Ureter (tissue), 1 donor: ENCODE measurements at places on chromosomes 12 and 14.

GRCh38 chr12:91178781-91179180 lies 3.8 kb downstream of the DCN start:
- no peak for DNase-seq

- DNase-seq: no peak
Measured at GRCh38 chr12:70659077-70659606, 21.9 kb upstream of the PTPRB start.

DNA sequence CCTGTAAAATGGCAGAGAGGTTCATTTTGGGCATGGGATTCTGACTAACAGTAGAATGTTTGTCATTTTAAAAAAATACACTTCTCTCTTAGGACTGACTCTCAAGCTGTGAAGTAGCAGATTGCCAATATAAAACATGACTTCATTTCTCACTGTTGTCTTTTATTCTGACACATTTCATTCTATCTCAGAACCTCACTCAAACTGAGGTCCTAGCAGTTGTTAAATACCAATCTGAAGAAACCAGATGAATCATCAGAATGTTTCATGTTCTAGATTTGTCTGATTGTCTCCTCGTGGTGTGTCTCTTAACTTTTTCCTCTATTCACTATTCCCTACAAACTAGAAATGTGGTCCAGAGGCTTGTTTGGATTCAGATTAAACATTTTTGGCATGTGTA lies 276.5 kb upstream of the NPAS3 start:
- DNase-seq: no peak

DNA sequence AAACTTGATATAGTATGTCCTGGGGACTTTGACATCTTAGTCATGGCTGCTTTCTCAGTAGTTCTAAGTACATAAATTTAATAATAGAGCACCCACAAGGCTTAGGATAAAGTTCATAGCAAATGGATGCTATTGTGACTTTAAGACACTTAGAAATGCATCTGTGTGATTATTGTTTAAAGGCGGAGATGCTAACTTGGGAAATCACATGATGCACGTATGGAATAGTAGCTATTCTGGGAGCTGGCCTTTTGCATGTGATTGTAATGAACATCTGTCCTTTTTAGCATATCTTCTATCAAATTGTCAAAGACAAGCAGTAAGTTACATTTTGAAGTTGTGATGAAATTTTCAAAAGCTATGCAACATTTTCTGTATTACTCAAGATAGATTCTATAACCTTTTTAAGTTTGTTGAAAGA lies 46.7 kb upstream of the ATP2A2 start:
- DNase-seq: no peak

DNA sequence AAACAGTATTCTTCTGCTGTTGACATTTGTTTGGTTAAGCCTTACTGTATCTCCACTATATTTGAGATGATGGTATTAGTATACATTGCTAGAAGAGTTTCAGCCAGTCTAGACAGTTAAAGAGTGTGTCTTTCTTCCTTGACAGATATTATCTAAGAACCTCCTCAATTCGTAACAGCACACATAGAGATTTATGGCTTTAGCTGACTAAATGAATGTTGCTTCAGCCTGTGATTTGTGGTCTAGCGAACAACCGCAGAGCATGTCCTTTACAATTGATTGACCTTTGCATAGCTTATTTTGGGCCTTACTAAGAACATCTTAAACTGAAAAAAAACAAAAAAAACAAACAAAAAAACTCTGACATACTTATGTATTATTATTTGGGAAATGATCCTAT lies 122.2 kb downstream of the DAAM1 start:
- DNase-seq: no peak

DNA sequence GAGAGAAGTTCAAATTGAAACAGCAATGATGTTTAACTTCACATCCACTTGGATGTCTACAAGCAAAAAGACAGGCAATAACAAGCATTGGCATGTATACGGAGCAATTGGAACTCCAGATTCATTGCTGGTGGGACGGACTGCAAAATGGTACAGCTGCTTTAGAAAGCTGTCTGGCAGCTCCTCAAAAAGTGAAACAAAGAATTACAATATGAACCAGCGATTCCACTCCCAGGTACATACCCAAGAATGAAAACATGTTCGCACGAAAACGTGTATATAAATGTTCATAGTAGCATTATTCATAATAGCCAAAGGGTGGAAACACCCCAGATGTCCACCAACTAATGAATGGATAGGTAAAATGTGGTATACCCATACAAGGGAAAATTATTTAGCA lies 125.7 kb downstream of the HMGA2 start:
- no peak for DNase-seq

DNA sequence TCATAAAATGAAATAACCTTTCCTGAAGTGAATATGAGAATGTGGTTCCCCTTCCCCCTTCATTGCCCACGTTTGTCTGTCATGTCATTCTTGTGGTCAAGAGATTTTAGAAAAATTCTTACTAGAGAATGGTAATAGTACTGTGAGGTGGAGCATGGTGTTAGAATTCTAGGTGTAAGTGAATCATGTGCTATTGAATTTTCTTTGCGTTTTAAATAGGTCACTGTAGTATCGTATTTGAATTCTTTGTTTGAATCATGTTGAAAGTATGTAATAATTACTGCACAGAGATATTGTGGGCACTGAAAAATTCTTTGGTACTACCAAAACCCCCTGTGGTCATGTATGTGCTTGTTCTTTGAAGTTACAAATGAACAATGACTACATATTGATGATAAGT lies 49.9 kb downstream of the FUT8 start:
- DNase-seq: no peak

GRCh38 chr12:118536306-118536906 lies 160.1 kb downstream of the SUDS3 start:
- DNase-seq: no peak
